ENCODE measurements at places on chromosomes 1 and 21.

DNA sequence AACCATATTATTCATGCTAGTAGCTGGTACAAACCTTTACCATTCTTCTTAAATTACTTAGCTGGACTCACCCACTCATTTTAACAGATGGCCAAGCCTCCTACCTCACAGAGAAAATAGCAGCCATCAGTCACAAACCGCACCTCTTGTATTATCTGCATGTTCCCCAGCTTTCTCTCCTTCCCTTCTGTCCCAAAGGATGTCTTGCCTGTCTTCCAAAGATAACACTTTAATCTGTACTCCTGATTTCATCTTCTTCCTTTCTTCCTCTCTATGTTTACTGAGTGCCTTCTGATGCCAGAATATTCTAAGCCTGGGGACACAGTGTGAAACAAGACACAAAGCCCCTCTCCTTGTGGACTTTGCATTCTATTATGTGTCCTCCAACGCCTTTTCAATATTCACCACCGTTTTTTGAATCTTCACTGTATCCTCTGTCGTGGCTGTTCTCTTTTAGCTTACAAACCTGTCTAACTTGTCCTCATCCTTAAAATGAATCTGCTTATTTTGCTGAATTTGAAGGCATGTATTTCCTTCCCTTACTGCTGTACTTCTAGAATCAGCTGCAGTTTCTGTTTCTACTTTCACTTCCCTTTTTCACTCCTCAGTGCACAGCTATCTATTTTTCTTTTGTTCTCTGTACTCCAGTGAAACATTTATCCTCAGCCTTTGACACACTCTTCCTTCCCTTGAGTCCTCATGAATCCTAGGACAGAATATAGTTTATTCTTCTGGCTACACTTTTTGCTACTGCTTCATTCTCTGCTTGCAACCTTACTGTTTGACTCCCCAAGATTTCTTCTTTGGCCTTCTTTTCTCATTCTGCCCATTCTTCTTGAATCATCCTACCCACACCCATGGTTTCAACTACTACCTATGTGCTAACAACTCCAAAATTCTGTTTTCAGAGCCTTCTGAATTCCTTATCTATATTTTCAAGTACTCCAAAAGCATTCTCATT is 216.9 kb upstream of the SAMSN1 start:
- no peak for DNase-seq

DNA sequence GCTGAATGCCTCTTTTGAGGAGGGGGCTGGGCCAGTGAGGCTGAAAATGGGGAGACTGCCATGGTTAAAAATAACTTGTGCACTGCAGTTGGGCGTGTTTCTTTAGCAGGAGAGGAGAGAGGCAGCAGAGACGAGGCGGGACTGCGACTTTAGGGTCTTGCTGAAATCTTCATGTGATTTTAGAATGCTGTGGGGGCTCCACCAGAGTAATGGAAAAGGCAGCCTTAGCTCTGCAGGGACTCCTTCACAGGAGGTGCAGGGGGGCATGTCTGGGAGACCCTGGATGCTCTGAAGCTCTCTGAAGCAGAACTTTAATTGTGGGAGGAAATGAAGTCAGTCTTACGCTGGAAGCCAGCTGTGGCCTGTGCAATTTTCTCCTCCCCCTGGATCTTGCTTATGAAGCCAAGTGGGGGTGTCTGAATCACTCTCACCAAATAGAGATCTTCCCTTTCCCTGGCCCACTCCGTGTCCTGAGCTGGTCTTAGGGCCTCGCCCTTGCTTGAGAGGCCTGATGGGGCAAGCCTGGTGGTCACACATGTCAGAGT is 60.8 kb downstream of the NDUFS5 start:
- peak; percentile 83 for DNase-seq

DNA sequence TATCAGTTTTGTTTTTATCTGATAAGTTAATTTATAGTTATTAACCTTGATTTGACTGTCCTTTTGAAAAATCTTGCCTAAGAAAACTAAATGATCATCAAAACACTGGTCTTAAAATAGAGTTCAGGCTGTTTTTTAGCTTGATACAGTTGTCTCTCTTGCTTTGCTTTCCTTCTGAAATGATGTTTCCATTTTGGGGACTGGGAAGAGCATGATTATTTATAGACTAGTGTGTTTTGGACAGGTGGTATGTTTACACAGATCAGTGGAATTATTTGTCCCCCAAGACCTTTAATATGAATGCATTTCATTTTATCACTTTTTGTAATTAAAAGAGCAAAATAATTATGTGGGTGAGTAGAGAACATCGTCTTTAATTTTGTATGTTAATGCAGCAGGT is 90.8 kb downstream of the XPR1 start:
- no peak for DNase-seq

DNA sequence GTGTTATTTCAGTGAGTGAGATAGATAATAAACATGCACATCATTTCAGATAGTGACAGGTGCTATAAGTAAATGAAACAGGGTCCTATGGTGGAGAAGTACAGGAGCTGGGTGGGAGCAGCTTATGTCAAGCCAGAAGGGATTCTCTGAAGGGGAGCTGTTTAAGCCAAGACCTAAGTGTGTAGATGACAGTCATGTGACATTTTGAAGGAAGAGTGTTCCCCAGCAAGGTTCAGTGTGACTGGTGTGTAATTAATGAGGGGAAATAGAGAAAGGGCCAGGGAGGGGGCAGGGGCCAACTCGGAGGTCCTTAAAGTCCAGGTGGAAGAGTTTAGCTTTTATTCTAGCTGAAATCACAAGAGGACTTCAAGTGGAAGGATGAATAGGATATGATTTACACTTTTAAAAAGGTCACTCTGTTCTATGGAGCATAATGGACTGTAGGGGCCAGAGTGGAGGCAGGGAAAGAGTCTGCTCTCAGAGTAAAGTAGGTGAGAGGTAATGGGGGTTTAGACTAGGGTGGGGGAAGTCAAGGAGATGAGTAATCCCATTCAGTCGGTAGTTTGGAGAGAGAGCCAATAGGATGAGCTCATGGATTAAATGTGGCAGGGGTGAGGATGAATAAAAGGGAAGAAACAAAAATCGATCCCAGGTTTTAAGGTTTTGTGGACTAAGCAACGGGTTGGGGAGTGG is 243.1 kb downstream of the CACNA1E start:
- no peak for DNase-seq

DNA sequence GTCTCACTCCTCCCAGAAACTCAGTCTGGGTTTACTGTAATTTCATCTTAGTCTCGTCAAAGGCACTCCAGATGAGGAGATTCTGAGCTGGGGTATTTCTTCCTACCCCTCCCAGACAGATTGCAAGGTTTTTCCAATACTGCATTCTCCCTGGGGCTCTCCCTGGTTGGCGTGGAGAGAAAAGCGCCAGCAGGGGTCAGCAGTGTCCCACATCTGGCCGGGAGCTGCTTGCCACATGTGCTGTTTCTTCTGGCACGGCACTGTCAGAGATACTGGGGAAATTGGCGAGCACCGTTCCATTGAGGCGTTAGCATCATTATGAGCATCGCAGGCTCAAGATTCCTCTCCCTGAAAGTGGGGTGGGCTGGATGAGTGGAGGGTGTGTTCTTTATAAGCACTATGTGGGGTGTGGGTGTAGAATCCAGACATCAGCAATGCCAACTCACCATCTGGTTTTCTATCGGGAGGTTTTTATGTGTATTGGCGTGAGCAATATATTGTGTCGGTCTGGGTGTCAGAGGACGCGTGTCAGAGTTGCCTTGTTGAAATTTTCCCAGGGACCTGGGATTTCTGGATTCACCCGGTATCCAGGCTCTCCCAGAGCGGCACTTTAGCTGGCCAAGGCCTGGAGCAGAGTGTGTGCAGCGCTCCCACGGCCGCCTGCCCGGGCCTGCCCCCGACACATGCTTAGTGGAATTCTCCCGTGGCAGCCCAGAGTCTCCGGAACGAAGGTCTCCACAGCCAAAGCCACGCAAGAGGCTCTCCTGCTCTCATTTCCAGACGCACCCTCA is 8.0 kb upstream of the NAV1 start:
- peak; percentile 94 for DNase-seq

GRCh38 chr21:28856588-28857250 is 136.0 kb downstream of the LTN1 start:
- DNase-seq = no peak

- no peak for DNase-seq
These were observed 64.1 kb downstream of the PLEKHA6 start for GRCh38 chr1:204295671-204296070.

- DNase-seq = no peak
These were observed 77.8 kb upstream of the CACHD1 start for GRCh38 chr1:64392109-64392508.

GRCh38 chr1:111222308-111223125 is 5.0 kb upstream of the CHI3L2 start:
- DNase-seq = peak; percentile 46

DNA sequence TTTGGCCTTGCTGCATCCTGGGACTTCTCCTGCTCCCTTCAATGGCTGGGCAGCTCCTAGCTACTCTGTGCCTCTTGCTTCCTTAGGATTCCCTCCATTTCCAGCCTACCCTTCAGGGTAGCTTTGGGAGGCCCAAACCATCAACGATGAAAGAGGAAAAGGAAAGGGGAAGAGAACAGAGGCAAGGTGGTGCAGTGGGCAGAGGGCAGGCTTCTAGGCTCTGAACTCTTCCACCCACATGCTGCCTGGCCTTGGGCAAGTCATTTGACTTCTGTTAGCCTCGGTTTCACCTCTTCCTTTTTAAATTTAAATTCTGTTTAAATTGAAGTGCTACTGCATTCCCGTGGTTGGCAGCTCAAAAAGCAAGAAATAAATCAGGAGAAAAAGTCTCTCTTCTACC is 5.7 kb upstream of the PPM1J start:
- DNase-seq = no peak

GRCh38 chr1:226884116-226884625 is 13.8 kb downstream of the PSEN2 start:
- no peak for DNase-seq

DNA sequence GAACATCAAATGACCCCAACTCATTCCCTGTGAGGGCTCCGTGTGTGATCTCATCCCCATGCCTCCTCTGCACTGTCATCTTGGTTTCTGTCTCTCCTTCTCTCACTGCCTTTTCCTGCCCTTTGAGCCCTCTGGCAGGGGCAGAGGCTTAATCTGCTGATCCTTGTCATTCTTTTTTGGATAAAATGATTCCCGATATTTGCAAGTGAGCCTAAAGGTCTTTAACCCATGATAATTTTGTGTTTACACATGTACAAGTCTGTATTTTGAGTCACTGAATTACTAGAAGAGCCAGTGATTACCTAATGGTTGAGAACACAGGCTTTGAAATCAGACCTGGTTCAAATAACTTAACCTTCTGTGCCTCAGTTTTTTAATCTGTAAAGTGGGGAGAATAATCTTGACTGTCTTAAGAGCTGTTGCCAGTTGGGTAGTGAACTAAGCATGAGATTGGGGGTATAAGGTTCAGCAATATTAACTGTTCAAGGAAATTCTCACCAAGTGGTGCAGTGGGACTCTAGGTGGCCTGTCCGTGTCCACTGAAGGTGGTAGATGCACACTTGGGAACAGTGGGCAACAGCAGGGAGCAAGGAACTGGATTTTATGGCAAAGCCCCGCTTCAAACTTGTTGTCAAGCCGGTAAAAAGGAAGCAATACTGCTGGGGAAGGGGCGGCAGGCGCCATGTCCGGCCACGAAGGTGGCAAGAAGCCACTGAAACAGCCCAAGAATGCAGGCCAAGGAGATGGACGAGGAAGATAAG is 1.6 kb downstream of the ECHDC2 start:
- DNase-seq = no peak

GRCh38 chr1:177741476-177741875 is 228.4 kb downstream of the SEC16B start:
- DNase-seq = no peak

DNA sequence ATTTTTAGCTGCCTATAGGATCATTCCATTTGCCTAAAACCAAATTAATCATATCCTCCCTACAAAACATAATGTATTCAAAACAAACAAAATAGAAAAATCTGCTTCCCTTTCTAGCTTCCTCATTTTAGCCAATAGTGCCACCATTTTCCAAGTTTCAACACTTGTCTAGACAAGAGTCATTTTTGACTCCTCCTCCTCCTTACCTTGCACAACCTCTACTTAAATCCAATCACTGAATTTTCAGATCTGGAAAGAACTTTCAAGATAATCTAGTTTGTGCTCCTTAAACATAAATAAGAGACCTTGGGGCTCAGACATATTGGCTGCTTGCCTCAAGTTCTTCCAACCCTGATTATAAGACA is 7.4 kb downstream of the STX6 start:
- DNase-seq = no peak

DNA sequence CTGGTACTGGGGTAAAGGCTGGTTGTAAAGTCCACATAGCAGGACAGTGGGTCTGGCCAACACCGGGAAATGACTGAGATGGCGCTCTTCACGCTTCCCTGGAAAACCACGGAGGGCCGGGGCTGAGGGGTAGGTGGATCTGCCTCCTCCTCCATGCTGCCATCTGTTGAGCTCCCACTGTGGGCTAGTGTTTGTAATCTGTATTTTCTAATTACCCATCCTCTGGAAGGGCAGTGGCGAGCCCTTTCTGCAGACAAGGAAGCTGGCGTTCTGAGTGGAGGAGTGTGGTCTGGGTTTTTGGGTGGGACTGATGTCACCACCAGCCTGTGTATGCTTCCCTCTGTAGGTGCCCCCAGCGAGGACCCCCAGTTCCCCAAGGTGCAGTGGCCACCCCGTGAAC is 34.1 kb upstream of the LHX4 start:
- DNase-seq = no peak

Data from foreskin fibroblast (primary cell).